Activated T-cell treated with anti-CD3 and anti-CD28 coated beads, Interleukin-2, amount 50 U/mL, for 4 hours (primary cell): ENCODE measurements at places on chromosomes 4 and X.

DNA sequence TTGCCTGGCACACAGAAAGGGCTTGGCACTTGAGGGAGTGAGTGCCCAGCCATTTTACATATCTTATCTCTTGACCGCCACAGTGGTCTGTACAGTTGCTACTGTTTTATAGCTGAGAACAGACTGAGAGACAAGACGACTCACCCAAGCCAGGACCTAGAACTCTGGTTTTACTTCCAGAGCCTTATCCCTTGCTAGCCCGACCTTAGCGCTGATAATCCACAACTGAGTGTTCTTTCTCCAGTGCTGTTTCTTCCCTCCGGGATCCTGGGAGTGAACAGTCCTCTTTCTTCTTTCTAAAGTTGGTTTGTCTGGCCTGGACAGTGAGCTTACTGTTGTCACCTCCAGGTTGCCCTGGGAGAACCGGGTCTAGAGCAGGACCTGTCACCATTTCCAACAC lies 52.5 kb upstream of the TADA2B start:
- no peak for DNase-seq

DNA sequence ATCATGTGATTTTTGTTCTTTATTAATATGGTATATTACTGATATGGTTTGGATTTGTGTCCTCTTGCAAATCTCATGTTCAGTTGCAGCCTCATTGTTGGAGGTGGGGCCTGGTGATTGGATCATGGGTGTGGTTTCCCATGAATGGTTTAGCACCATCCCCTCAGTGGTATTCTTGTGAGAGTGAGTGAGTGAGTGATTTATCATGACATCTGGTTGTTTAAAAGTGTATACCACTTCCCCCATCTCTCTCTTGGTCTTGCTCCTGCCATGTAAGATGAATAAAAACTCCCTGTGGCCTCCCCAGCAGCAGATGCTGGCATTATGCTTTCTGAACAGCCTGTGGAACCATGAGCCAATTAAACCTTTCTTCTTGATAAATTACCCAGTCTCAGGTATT lies 111.5 kb downstream of the TAB3 start:
- DNase-seq, result no peak

DNA sequence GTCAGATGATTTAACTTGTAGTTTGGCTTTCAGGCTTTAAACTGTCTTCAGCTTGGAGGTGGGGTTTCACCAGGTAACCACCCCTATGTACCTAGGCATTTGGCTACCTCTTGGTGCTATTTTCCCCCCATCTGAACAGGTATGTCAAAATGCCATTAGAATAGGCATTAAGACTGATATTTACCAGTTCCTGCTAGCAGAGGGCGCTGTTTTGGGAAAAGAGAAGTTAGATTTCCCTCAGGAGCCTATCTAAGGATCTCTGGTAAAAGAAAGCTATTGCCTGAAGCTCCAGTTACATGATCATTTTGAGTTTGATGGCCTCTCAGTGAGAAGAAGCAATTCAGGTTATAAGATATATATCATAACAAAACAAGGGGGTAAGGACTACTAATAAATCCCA lies 879.1 kb downstream of the SH3BGRL start:
- no peak for DNase-seq

GRCh38 chr4:43607827-43608461 lies 715.4 kb downstream of the GRXCR1 start:
- no peak for DNase-seq

GRCh38 chr4:35358001-35358584 lies 886.2 kb downstream of the ARAP2 start:
- no peak for DNase-seq

DNA sequence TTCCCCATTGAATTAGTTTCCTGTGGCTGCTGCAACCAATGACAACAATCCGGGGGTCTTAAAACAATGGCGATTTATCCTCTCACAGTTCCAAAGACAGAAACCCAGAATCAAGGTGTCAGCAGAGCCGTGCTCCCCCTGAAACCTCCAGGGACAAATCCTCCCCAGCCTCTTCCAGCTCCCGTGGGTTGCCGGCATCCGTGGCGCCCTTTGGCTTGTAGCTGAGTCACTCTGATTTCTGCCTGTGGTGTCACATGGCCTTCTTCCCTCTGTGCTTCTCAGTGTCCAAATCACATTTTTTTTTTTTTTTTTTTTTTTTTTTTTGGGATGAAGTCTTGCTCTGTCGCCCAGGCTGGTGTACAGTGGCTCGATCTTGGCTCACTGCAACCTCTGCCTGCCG lies 64.5 kb upstream of the STX18 start:
- no peak for DNase-seq

GRCh38 chrX:39470588-39471407 lies 627.0 kb downstream of the BCOR start:
- DNase-seq, result no peak

DNA sequence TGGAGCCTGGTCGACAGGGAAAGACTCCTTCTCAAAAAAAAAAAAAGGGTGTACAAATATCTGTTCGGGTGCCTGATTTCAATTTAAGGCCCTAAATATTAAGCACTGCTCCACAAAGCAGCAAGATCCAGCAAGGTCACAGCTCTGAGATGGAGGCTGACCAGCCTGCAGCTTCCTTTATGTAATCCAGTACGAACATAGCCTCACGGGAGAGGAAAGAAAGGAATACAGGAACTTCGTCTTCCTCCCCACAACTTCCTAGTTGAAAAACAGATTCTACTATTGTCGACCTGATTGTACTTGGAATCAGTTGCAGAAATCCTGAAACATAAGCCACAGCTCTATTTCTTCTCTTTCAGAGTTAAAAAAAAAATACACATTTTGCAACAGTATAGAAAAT lies 53.5 kb upstream of the TBC1D9 start:
- no peak for DNase-seq

GRCh38 chr4:94504545-94504944 lies 52.8 kb downstream of the PDLIM5 start:
- no peak for DNase-seq

DNA sequence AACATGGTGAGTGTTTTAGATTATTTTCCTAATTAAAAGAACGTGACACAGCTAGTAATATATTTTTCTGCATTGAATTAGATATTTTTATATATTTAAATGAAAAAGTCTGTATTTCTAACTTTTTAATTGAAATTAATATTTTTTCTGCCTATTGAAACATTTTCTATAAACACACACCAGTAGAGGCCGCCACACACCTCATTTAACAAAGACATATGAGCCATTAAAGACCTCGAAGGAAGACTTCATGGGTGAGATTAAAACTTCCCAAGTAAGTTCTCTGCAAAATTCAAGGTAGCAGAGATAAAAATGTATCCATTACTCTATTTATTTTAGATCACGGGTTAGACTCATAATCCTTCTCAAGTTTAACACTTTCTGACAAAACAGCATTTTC lies 8.3 kb downstream of the SLITRK2 start:
- no peak for DNase-seq

DNA sequence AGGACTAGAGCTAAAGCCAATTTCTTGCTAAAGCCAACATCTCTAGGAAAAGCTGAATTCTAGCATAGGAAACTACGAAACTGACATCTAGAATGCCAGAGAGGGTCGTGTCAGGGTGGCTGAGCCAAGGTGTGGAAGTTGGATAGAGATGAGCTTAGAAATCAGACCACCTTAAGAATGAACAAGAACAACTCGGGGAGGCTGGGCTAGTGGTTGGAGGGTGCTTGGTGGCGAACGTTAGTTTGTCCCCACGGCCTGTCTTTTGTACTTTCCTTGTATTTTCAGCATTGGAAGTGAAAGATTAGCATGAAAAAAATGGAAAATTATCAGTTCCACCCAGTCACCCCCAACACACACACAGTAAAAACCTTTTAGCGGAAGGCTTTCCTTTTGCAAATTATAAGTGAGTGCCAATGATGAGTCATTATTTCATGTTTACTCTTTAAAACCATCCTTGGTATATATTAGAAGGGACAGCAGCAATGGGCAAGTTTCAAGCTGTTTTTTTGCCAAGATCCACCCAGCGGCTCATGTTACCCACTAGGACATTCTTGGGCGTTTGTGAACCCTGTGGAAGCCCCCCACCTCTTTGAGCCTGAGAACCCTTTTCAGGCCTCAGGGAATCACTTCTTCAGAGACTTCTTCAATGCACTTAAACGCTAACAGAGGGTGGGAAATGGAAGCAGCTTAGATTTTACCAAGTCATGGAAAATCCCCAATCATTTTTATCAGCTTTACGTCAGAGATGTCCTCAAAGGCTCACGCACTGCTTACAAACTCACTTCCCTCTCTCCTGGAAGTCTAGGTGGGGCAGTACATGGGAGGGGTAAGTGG lies 4.9 kb upstream of the PPEF1 start:
- DNase-seq, result no peak

DNA sequence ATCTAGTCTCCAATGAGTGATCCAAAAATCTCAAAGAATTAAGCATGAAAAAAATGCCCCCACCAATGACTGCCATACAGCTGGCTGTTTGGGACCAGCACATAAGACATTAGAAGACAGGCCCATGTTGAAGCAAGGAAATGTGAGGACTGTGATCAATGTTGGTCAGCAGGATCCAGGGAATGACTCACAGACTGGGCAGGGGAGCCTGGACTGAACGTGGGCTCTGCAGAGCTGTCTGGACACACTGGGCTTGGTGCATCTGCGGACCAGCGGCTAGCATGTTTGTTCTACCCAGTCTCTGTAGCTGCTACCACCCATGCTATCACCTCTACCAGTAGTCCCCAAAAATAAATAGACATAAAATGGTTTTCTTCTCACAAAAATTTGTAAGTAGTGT lies 108.6 kb downstream of the PALLD start:
- DNase-seq, result no peak

DNA sequence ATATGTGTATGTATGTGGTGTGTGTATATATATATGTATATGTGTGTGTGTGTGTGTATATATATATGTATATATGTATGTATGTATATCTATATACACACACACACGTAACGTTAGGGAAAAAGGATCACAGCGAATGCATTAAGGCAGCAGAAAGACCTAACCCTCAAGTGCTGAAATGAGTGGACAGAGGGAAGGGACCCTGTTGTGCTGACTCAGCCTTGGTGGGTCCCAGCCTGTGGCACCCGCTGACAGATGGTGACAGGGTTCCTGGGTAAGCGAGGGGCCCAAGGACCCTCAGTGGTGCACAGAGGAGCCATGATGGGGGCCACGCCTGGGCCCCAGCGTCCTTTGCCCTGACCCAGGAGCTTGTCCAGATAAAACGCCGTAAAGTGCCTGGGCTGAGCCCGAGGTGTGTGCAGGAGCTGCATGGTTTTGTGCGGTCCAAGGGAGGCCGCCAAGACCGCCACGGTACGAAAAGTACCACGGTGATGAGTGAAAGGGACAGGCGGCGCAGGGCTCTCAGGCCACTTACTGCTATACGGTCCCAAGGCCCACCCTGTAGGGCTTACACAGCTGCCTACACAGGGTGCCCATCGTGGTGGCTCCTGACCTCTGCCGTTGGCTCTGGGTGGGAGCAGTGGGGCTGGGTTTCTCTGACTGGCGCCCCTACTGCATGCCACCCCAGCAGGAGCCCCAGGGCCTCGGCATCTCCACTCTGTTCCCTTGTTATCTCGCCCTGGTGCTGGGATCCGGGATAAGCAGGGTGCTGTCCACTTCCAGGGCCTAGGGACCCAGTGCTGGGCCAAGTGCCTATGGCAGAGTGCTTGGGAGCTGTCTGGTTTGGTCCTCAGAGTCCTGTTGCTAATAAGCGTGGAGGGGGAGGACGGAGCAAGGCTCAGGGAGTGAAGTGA lies 10.0 kb downstream of the SH3BP2 start:
- no peak for DNase-seq

- no peak for DNase-seq
Measured at GRCh38 chr4:36320117-36320896, 38.9 kb downstream of the DTHD1 start.

- no peak for DNase-seq
Measured at GRCh38 chrX:15233416-15234015, 36.4 kb downstream of the ASB9 start.

- no peak for DNase-seq
Measured at GRCh38 chr4:170014359-170015011, 11.7 kb downstream of the MFAP3L start.

GRCh38 chr4:16603178-16603577 lies 295.3 kb downstream of the LDB2 start:
- no peak for DNase-seq

GRCh38 chr4:182400790-182401189 lies 157.6 kb downstream of the TENM3 start:
- no peak for DNase-seq

- DNase-seq, result no peak
Measured at GRCh38 chr4:88315460-88316017, 31.2 kb upstream of the PPM1K start.

- no peak for DNase-seq
Measured at GRCh38 chrX:1807301-1807731, 192.5 kb downstream of the ASMT start.

GRCh38 chr4:47349326-47349725 lies 114.2 kb downstream of the COMMD8 start:
- no peak for DNase-seq

- DNase-seq, result no peak
Measured at GRCh38 chrX:108875548-108875947, 139.2 kb upstream of the IRS4 start.

GRCh38 chr4:38243388-38244053 lies 283.3 kb downstream of the PTTG2 start:
- DNase-seq, result no peak

- DNase-seq, result no peak
Measured at GRCh38 chrX:104668550-104668949, 102.6 kb downstream of the IL1RAPL2 start.

GRCh38 chr4:38105475-38106220 lies 145.4 kb downstream of the PTTG2 start:
- DNase-seq, result no peak

DNA sequence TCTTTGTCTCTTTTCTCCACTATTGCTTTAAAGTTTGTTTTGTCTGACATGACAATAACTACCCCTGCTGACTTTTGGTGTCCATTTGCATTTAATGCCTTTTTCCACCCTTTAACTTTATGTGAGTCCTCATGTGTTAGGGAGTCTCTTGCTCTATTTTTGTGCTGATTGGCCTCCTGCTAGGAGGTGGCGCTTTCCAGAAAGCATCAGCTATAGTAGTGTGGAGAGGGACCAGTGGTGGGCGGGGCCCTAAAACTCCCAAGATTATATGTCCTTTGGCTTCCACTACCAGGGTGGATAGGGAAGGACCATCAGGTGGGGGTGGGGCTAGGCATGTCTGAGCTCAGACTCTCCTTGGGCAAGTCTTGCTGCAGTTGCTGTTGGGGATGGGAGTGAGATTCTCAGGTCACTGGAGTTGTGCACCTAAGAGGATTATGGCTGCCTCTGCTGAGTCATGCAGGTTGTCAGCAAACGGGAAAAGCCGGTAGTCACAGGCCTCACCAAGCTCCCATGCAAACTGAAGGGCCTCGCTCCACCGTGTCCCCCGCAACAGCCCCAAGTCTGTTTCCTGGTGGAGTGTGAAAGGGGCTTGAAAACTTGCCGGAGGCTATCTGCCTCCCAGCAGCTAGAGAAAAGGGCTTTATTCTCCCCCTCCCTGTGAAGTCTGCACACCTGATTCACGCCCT lies 156.3 kb downstream of the CPEB2 start:
- no peak for DNase-seq
